ENCODE measurements at places on chromosomes 7 and 10.

DNA sequence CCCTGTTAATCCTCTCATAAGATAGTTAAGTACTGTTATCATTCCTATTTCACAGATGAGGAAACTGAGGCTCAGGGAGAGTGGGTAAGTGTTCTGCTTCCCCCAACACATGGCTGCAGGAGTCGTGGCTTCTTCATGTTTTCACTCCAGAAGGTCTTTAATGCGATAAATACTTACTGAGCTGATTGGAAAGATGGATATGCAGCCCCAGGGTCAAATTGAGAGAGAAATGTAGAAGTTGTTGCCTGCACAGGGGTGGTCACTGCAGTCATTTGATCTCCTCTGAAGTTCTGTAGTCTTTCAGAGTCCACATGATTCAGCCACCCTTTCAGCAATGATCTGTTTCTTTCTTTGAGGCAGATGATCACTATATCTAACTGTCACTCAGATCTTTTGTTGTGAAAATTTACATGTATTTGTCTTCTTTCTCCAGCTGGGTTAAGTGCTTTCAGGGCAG lies 29.3 kb downstream of the CRCP start:
- no peak for DNase-seq

DNA sequence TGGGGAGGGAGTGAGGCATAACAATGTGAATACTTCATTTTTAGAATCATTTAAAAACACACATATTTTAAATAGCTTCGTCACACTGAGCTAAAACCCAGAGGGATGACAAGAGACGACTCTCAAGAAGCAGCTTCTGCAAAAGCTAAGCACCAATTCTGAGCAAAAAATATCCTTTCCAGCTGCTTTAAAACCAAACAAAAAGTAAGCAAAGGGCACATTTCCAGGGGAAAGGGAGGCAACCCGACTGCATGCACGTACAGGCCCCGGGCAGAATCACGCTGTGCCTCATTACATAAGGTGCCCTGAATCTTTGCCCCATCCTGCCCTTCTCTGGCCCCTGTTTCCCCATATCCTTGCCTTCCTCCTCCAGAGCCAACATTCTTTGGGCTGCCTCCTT lies 78.4 kb downstream of the DGKI start:
- no peak for DNase-seq

DNA sequence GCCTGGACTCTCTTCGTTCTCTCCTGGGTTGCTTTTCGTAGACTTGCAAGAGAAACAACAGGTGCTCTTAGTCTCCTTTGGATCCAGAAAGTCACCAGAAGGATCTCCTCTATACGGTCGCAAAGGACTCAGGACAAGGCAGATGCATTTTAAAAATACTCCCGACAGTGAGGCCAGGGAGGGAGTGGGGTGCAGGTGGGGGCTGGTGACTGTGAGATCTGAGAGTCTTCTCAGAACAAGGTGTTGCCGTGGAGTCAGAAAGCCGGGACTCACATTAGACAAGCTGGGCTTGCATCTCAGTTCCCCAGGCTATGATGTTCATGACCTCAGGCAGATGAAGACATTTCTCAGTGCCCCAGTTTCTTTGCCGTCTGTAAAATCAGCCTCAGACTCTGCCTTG lies 507.2 kb downstream of the TCERG1L start:
- no peak for DNase-seq

GRCh38 chr10:88390041-88390440 lies 193.1 kb downstream of the RNLS start:
- DNase-seq = no peak

- no peak for DNase-seq
Measured at GRCh38 chr7:39910108-39910869, 39.8 kb upstream of the CDK13 start.

DNA sequence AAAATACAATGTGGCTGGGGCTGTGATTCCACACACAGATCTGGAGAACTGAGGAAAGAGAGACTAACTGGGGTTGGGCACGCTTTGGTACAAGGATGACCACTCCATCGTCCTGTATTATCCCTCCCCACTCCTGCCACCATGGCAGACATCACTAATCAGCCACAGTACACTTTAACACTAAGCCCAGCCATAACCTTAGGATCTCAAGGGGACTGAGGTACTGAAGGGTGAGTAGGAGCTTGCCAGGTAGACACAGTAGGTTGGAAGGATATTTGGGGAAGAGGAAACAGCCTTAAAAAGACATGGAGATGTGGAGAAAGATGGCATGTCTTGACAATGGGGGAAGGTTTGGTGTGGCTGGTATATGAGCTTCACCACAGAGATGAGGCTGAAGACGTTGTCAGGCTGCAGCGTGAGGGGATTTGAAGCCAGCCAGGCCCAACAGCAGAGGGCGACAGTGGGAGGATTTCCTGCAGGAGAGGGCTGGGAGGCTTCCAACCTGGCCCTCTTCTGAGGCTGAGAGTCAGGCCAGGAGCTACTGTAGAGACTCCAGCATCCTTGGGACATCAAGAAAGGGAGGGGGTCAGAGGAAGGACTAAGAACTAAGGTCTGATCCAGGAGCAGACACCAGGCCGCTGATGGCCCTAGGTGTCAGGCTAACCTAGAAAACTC lies 58.6 kb upstream of the COL13A1 start:
- DNase-seq = no peak

DNA sequence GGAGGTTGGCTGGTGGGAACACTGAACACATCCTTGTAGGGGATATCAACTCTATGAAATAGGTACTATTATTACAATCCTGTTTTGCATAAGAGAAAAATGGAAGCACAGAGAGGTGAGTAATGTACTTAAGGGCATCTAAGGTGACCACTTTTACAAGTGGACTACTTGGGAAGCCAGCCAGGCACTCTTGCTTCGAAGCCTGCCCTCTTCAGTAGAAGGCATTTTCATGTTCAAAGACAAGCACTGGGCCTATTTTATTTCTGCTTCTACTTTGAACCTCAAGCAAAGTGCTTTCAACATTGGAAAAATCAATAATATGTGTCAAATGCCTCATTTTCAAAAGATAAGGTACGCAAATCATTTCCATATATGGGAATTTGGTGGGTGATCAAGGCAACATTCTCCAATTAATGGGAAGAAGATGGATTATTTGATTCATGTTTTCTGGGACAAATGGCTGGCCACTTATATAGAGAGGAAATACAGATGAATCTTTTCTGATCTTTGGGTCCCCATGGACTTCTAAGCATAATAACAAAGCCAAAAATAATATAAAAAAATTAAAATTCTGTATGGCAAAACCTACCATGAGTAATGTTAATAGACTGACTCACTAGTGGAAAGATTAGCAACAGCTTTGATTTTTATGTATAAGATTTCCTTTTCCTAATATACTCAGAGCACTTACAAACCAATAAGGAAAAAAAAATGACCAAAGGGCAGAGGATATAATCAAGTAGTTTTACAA lies 270.2 kb downstream of the FRMD4A start:
- DNase-seq = no peak

DNA sequence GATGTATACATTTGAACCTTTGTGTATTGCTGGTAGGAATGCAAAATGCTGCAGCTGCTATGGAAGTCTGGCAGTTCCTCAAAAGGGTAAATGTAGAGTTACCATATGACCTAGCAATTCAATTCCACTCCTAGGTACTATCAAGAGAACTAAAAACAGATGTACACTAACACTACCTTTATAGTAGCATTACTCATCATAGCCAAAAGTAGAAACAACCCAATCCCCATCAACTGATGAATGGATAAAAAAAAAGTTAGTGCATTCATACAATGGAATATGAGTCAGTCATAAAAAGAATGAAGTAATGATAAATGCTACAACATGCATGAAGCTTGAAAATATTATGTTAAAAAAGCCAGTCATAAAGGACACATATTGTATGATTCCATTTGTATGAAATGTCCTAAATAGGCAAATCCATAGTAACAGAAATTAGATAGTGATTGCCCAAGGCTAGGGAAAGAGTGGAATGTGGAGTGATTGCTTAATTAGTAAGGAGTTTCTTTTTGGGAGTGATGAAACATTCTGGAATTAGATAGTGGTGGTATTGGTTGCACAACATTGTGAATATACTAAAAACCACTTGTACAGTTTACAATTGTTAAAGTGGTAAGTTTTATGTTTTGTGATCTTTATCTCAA lies 96.4 kb upstream of the AOAH start:
- DNase-seq = no peak

- DNase-seq = no peak
Measured at GRCh38 chr10:86851328-86852207, 95.1 kb downstream of the BMPR1A start.

DNA sequence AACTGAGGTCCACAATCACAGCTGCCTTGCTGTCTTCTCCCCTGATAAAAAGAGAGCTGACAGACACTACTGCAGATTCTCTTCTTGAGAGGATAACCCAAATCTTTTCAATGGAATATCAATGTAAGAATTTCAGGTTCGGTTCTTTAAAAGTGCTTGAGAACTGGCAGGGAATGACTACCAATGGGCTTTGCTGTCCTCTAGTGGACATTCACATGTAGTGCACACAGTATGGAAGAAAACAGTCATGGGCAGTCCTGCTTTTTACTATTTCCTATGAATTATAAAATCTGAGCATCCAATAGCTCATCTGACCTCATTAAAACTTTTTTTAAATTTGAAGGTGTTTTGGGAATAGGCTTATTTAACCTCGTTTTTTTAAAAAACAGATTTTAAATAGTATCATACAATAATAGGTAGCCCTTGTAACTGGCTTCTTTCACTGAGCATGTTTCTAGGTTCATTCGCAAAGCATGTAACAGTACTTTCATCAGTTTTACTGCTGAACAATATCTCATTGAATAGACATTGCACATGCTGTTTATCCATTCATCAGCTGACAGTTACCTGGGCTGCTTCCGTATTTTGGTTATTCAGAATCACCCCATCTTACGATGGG lies 18.3 kb downstream of the FZD9 start:
- peak; percentile 25 for DNase-seq

DNA sequence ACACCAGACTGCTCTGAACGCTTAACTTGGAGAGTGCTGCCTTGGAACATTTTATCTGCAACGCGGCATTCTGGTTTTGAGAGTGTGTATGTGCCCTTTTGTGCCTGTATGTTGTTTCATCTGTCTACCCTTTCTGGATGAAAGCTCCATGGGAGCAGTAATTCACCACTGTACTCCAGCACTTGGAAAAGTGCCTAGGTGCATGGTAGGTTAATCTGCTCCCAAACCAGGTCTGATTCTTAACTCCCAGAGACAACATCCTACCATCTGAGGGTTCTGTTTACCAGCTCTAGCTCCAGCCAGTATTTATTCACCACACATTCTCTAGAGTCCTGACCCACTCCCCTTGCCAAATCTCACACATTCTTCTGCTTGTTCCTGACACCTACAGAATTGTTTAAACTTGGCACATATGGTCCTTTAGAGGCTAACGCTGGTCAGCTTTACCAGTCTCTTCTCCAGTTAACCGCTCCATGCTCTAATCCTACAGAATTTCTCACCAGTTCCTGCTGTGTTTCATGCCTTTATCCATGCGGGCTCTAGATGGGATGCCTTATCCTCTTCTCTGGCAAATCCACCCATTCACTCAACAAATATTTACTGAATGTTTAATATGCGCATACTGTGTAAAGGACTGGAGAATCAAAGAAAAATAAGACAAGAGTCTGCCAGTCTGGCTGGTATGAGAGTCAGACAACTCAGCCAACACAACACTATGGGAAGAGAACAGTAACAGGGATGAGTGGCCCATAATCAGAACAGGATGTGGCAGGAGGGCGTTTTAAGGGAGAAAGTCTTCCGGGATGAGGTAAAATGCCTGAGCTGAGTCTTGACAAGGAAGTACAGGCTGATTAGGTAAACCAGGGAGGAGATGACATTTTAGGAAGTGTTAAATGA lies 46.3 kb downstream of the MTPN start:
- DNase-seq = no peak

DNA sequence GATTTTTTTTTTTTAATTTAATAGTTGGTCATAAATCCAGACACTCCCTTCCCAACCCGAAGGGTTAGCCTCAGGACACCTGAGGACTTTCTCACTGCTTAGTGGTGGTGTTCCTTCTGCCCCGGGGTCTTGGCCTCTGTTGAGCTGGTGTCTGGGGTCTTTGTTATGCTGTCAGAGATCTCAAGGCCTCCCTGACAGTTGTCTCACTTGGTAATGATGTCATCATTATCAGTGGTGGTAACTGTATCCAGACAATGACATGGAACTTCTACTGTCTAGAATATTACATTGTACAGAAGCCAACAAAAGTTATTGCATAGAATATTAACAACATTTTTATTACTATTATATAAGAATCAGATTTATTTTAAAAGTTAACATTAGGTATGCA lies 32.9 kb downstream of the PPP2R2D start:
- DNase-seq = no peak

Measured in COR-L47 (cell line).